ENCODE measurements at places on chromosomes 5 and 9. TPM values are rescaled to one million over a fixed set of nuclear protein-coding genes. Genes with fewer than 3 reads are reported as not detected.

DNA sequence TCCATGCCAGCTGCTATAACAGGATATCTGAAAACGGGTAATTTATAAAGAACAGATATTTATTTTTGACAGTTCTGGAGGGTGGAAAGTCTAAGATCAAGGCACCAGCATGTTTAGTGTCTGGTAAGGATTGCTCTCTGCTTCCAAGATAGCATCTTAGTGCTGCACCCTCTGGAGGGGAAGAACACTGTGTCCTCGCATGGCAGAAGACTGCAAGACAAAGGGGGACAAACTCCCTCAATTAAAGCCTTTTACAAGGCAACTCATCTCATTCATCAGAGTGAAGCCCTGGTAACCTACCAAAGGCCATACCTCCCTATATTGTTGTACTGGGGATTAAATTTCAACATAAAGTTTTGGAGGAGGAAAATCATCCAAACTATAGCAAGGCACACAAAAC, 298.9 kb upstream of the EDIL3 start:
- H3K27ac ChIP-seq: no peak overlapping the region
- H3K27me3 ChIP-seq: no peaks in the 10 kb centered on the region
- no peaks in the 10 kb centered on the region for H3K36me3 ChIP-seq
- H3K4me1 ChIP-seq: no peaks in the 10 kb centered on the region
- no peak overlapping the region for H3K4me3 ChIP-seq
- DNase-seq: no peak

- no peaks in the 10 kb centered on the region for H3K4me1 ChIP-seq
- H3K27ac ChIP-seq: no peak overlapping the region
These were observed 72.2 kb downstream of the ATG10 start for GRCh38 chr5:82044010-82044409.

Gene EDIL3
- 16.8 TPM for total RNA-seq

Gene TAF11L10
- total RNA-seq: not detected

DNA sequence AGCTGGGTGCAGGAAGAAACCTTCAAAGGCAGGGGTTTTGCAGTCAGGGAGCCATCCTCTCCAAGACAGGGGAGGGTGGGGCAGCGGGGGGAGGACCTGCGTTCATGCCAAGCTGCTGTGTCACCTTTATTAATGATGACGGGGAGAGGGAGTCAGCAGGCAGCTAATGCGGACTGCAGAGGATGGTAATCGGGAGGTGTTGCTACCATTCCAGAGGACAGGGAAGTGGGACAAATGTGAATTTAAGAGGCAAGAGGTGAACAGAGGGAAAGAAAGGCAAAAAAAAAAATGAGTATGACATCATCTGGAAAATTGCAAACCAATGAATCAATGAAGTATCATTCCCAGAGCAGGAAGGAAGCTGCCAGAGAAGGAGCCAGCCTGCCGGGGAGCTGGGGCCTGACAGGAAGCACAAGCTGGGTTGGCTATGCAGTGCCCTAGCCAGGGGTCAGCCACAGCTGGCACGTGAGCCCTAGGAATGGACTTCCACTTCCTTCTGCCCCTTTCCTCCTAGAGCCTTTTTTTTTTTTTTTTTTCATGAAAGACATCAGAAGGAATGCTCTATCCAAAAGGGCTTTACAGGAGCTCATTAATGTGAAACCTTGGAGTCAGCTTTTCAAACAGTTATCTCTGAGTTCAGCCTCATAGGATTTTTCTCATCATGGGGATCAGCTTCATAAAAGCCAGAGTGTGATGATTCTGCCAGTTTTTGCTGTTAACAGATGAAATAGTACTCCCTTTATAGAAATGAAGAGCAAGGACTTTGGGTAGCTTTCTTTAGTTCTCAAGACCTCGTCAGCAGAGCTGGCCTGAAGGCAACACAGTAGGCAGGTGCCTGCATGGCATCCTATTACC, 9.2 kb downstream of the INSYN2B start:
- no peaks in the 10 kb centered on the region for H3K4me1 ChIP-seq
- H3K4me3 ChIP-seq: no peak overlapping the region
- no peak overlapping the region for H3K27ac ChIP-seq
- H3K36me3 ChIP-seq: no peaks in the 10 kb centered on the region
- peak; percentile 25 for DNase-seq
- no peaks in the 10 kb centered on the region for H3K27me3 ChIP-seq

GRCh38 chr5:73160239-73160671, 12.7 kb upstream of the TMEM174 start:
- no peak overlapping the region for H3K27ac ChIP-seq
- H3K36me3 ChIP-seq: no peaks in the 10 kb centered on the region
- DNase-seq: no peak
- no peaks in the 10 kb centered on the region for H3K27me3 ChIP-seq
- H3K4me3 ChIP-seq: no peak overlapping the region
- H3K4me1 ChIP-seq: no peaks in the 10 kb centered on the region

Gene ALDH1A1
- 166 TPM for total RNA-seq

Gene RORB
- total RNA-seq: 0.78 TPM

- DNase-seq: peak; percentile 16
- no peaks in the 10 kb centered on the region for H3K27me3 ChIP-seq
- H3K36me3 ChIP-seq: no peaks in the 10 kb centered on the region
- H3K4me1 ChIP-seq: peaks cover 11% of the 10 kb centered on the region
- no peak overlapping the region for H3K4me3 ChIP-seq
- H3K27ac ChIP-seq: no peak overlapping the region
These were observed 22.2 kb upstream of the RNU6ATAC start for GRCh38 chr9:134186471-134187109.

DNA sequence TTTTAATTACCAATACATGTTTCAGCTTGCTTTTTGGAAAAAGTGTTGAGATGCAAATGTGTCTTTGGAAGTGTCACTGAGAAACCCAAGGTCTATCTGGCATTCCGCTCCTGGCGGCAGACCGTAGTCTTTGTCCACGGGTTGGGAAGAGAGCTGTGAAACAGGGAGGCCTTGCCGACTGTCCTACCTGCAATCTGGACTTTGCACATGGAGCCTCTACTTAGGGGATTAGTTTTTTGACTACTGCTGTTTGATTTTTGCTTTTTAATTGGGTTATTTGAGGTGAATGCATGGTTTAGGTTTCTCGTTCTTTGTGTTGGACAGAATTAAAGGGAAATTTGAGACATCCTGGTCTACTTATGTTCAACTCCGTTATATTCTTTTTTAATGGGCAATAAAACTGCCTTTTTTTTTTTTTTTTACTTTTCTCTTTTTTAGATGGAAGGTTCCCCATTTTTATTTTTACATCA, 25.7 kb downstream of the TRIO start:
- peaks cover 58% of the 10 kb centered on the region for H3K4me1 ChIP-seq
- no peak for DNase-seq
- no peaks in the 10 kb centered on the region for H3K36me3 ChIP-seq
- H3K27me3 ChIP-seq: no peaks in the 10 kb centered on the region
- H3K4me3 ChIP-seq: no peak overlapping the region

Gene ZNF618
- 11.5 TPM for total RNA-seq

Gene DDX46
- 33.2 TPM for total RNA-seq

Gene PPP3R2
- not detected for total RNA-seq

Gene GFI1B
- 1.7 TPM for total RNA-seq

Gene CDX1
- not detected for total RNA-seq

DNA sequence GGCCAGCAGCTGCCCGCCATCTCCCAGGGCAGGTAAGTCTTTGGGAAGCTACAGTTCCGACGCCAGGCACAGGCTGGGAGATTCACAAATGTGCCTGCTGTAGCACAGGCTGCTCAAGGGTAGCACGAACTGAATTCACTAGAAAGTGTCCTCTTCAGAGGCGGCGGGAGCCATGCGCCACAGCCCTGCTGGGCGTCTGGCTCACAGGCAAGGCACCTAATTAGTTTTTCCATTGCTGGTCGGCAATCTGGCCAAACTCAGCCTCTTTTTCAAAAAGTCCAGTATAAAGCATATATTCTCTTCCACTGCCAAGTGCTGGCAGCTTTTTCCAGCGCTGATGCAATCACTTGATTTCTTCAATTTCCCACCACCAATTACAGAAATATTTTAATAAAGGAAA, 128.9 kb upstream of the RAPGEF1 start:
- no peaks in the 10 kb centered on the region for H3K36me3 ChIP-seq
- H3K27ac ChIP-seq: no peak overlapping the region
- DNase-seq: no peak

- no peaks in the 10 kb centered on the region for H3K27me3 ChIP-seq
- DNase-seq: no peak
- H3K36me3 ChIP-seq: no peaks in the 10 kb centered on the region
- no peak overlapping the region for H3K27ac ChIP-seq
- no peak overlapping the region for H3K4me3 ChIP-seq
- no peaks in the 10 kb centered on the region for H3K4me1 ChIP-seq
These were observed 232.3 kb upstream of the PTGER4 start for GRCh38 chr5:40447438-40447837.

Gene CATSPER3
- 0.67 TPM for total RNA-seq

DNA sequence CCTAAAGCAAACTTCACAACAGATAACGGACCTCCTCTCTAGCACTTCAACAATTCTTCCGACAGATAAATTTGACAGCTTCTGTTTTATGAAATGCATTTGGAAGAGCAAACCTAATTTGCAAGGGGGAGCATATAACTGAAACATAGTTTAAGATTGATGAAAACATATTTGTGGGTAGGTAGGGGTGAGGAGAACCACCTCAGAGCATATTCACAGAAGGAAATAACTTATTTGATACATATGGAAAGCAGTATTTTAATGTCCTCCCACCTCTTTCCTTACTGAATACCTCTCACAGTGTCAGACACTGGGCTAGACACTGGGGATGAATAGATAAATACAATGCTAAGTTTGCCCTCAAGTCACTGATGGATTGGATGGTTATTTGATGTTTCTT, 384.8 kb downstream of the MAT2B start:
- no peaks in the 10 kb centered on the region for H3K36me3 ChIP-seq
- H3K4me1 ChIP-seq: no peaks in the 10 kb centered on the region
- no peaks in the 10 kb centered on the region for H3K27me3 ChIP-seq

- H3K27ac ChIP-seq: no peak overlapping the region
- H3K36me3 ChIP-seq: no peaks in the 10 kb centered on the region
- no peaks in the 10 kb centered on the region for H3K4me1 ChIP-seq
- H3K27me3 ChIP-seq: no peaks in the 10 kb centered on the region
- no peak overlapping the region for H3K4me3 ChIP-seq
- no peak for DNase-seq
These were observed 502.8 kb downstream of the NTRK2 start for GRCh38 chr9:85172001-85172978.

GRCh38 chr9:98365227-98365669, 109.8 kb upstream of the TBC1D2 start:
- H3K27ac ChIP-seq: no peak overlapping the region
- H3K4me3 ChIP-seq: no peak overlapping the region
- no peaks in the 10 kb centered on the region for H3K27me3 ChIP-seq

- no peaks in the 10 kb centered on the region for H3K27me3 ChIP-seq
- no peak for DNase-seq
- no peaks in the 10 kb centered on the region for H3K36me3 ChIP-seq
- no peak overlapping the region for H3K4me3 ChIP-seq
- H3K27ac ChIP-seq: no peak overlapping the region
- H3K4me1 ChIP-seq: no peaks in the 10 kb centered on the region
These were observed 951.9 kb upstream of the DMAC1 start for GRCh38 chr9:8751406-8751930.

Gene ZDHHC21
- total RNA-seq: 46.5 TPM

DNA sequence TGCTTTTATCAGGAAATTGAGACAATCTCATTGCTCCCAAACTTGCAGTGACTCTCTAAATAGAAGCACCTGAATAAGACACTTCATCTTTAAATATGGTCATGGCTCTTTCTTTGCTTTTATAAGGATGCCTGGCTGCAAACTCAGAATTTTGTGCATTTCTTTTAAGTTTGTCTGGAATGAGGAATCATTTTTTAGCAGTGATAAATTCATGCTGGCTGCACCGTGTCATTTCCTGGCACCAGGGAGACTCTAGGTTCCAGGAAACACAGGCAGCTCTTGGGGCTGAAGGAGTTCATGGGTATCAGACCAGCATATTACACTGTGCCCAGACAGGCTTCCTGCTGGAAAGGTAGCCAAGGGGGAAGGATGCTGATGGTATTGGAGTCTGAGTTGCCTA, 109.9 kb downstream of the NUDT12 start:
- H3K4me1 ChIP-seq: no peaks in the 10 kb centered on the region
- H3K27ac ChIP-seq: no peak overlapping the region
- H3K27me3 ChIP-seq: no peaks in the 10 kb centered on the region
- DNase-seq: no peak
- H3K36me3 ChIP-seq: no peaks in the 10 kb centered on the region

DNA sequence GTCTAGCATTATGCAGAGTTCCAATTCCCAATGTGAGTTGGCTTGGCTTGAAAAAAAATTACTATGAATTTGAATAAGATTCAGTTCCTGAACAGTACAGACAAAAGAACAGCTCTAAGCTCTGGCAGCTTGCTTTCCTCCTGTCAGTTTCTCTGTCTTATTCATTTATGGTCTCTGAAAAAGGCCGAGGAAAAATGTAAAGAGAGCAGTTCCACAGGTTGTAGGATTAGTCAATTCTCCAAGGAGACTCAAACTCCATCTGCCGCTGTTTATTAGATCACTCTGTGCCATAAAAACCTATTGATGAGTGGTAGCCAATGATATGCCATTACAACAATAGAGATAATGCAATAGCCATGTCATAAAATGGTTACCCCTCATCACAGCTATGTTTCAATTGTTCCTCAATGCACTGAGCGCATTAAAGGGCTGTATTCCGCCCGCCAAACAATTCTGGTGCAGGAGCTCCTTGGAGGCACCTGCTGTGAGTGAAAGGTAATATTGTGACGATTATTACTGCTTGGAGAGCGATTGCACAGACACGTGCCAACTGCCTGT, 188.2 kb downstream of the ARRDC3 start:
- no peak overlapping the region for H3K4me3 ChIP-seq
- no peak for DNase-seq
- H3K27ac ChIP-seq: no peak overlapping the region
- no peaks in the 10 kb centered on the region for H3K36me3 ChIP-seq
- peaks cover 8% of the 10 kb centered on the region for H3K4me1 ChIP-seq

Gene TLE1
- total RNA-seq: 55.5 TPM

DNA sequence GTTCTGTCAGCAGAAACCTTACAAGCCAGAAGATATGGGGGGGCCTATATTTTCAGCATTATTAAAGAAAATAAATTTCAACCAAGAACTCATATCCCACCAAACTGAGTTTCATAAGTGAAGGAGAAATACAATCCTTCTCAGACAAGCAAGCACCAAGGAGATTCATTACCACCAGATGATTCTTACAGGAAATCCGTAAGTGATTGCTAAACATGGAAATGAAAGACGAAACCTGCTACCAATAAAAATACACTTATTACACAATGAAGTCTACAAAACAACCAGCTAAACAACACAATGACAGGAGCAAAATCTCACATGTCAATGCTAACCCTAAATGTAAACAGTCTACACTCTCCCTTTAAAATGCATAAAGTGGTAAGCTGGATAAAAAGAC, 17.8 kb upstream of the C9orf72 start:
- no peaks in the 10 kb centered on the region for H3K27me3 ChIP-seq
- no peaks in the 10 kb centered on the region for H3K36me3 ChIP-seq
- no peak for DNase-seq
- no peak overlapping the region for H3K4me3 ChIP-seq
- H3K27ac ChIP-seq: peak overlapping the region; percentile 10

Gene TMEM167A
- total RNA-seq: 14.3 TPM

- H3K27me3 ChIP-seq: no peaks in the 10 kb centered on the region
- no peaks in the 10 kb centered on the region for H3K4me1 ChIP-seq
- H3K36me3 ChIP-seq: no peaks in the 10 kb centered on the region
- H3K4me3 ChIP-seq: no peak overlapping the region
- no peak overlapping the region for H3K27ac ChIP-seq
- DNase-seq: no peak
These were observed 731.0 kb downstream of the PRELID2 start for GRCh38 chr5:145104106-145104505.

Gene GOLGA2
- total RNA-seq: 100.0 TPM

Gene PCDHGB1
- 2.7 TPM for total RNA-seq

All from upper lobe of left lung (tissue), 6 donors.